ENCODE measurements at places on chromosomes 13 and 19.

DNA sequence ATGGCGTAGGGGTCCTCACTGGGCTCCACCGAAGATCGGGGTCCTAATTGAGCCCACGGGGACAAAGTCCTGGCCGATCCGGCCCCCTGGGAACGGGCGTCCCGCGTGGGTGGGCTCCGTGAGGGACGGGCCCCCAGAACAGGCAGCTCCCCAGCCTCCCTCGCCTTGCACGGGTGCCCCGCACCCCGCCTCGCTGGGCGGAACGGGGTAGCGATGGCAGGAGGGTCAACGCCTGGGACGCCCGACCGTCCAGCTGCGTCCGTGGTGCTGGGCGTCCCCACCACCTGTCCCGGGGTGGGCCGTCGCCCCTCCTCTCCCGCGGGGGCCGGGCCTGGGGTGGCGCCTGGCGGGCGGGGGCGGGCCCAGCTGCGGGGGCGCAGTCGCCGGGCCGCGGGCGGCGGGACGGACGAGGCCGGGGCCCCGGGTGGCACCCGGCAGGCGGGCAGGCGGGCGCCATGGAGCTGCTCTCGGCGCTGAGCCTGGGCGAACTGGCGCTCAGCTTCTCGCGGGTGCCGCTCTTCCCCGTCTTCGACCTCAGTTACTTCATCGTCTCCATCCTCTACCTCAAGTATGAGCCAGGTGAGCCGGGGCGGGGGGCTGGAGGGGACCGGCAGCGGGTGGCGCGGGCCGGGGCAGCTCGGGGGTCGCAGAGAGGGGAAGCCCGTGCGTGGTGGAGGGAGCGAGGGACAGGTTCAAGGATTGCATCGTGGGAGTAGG, at the start of gene TMEM38A:
Gene TMEM38A, plus strand, starts transcription at position 377 of the 717 bp plus-strand sequence. Its CDS starts 79 bp downstream, at position 456.
- DNase-seq, result peak; percentile 10

GRCh38 chr19:3698386-3698950, 1.8 kb downstream of the PIP5K1C start:
- no peak for DNase-seq

DNA sequence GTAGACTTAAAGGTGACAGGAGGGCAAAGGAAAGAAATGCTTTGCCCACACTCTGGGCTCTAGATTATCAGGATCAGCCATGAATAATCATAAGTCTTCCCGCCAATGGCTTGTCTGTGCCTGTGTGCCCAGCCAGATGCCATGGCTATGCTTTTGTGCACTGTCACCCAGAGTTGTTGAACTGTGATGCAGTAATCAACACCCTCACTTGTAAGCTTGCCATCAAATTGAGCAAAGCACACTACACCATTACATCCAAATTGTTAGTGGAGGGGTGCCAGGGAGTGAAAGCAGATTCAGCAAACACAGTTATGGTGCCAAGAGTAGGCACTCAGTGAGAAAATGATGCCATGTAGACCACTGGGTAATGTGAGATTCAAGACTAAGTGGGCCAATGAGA, 845.3 kb upstream of the MIR17HG start:
- DNase-seq, result no peak

- no peak for DNase-seq
These were observed 318.9 kb downstream of the MYO16 start for GRCh38 chr13:108948251-108948671.

DNA sequence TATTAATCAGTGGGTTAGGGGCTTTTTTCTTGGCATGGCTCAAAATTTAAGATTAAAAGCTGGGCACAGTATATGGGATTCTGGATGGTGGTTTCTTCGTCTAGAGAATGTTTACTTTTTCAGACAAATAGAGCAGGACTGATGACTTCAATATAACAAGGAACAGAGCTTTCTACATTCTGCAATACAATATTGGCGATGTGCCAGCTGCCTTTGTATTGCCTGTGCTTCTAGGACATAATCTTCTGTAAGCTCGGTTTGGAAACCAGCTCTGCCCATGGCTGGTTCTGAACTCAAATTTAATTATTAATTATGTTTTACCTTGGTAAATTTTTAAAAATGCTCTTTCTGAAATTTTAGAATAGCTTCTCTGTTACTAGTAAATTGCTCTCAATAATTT, 139.1 kb upstream of the TRPC4 start:
- no peak for DNase-seq

GRCh38 chr19:52520013-52520412, 7.5 kb upstream of the ZNF808 start:
- DNase-seq, result no peak

- no peak for DNase-seq
These were observed 1.9 kb downstream of the RRAS start for GRCh38 chr19:49637821-49638738.

- no peak for DNase-seq
These were observed 6.8 kb downstream of the ELL start for GRCh38 chr19:18514800-18515682.

DNA sequence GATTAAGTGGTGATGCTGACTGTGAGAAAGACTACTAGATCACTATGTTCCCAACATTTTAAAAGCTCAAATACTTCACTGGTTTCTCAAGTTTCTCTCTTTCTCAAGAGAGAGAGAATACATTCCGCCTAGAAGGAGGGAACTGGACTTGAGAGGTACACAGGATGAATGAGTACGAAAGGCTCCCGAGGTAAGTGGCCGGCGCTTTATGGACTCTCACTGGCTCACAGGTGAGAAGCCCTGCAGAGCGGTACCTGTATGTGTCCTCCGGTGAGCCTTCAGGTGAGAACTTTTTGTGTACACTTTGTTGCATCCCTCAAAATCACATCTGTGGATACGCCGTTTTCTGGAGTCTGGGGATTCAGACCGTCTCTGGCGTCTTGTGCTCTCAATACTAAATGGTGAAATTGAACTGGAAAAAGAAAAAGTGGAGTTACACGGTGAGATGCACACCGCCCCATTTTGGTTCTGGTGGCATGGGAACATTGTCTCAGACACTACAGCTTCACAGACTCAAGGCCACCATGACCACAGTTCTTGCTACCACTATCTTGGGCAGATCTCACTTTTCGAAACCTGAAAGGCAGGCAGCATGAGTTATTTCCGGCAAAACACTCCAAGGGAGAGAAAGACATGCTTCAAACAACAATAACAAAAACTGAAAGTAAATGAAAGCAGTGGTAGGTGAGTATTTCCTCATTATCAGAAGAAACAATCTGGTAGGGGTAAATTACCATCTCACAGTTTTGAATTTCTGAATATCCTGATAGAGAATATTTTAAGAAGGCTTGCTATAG, 418.9 kb downstream of the KLF12 start:
- DNase-seq, result peak; percentile 34

DNA sequence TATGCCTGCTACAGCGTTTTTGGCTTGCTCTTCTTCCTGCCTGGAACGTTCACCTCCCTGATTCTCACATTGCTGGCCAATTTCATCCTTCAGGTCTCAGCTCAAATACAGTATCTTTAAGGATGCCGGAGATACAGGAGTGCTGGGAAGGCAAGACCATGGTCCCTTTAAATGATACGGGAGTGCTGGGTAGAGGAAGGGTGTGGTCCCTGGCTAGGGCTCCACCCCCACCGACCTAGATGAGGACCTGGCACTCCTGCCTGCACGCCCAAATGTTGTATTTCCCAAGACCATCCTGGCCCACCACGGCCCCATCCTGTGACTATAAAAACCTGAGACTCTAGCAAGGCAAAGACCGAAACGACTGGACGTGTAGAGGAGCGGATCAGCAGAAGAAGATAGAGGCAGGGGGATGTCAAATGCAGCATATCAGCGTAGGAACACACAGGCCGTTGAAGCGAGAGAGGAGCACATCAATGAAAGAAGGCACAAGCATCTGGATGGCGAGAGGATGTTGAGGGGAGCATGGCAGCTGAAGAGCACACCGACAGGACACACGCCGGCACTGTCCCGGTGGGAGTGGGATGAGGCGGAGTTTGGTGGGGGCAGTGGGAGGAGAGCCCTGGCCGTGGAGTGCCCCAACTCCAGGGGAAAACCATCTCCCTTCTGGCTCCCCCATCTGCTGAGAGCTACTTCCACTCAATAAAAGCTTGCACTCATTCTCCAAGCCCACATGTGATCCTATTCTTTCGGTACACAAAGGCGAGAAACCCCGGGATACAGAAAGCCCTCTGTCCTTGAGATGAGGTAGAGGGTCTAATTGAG, 74.0 kb downstream of the PCDH9 start:
- no peak for DNase-seq

GRCh38 chr13:107712145-107712860, 503.0 kb downstream of the LIG4 start:
- DNase-seq, result no peak

Data from T follicular helper cell (primary cell).